Activated CD8-positive, alpha-beta memory T cell treated with anti-CD3 and anti-CD28 coated beads, Interleukin-2, amount 10 ng/mL, durations not matched to agents 7 days and 5 days (primary cell): ENCODE measurements at places on chromosomes 1 and 21. TPM values are rescaled to one million over a fixed set of nuclear protein-coding genes. Genes with fewer than 3 reads are reported as not detected.

The RNU1-4 gene
- total RNA-seq, result 3,744 TPM

The NUDT4B gene
- not detected for total RNA-seq

The CCDC30 gene
- total RNA-seq, result 2.9 TPM

The MTARC2 gene
- not detected for total RNA-seq

The ECE1 gene
- total RNA-seq, result 87.5 TPM

The SERTAD4 gene
- not detected for total RNA-seq

The C4BPB gene
- 0.91 TPM for total RNA-seq

The C21orf91 gene
- total RNA-seq, result 88.7 TPM

The RALGPS2 gene
- total RNA-seq, result 1.9 TPM

The SLC25A34 gene
- 0.88 TPM for total RNA-seq

The DNALI1 gene
- total RNA-seq, result 0.30 TPM
